ENCODE measurements at places on chromosomes 1 and 21. TPM values are rescaled to one million over a fixed set of nuclear protein-coding genes. Genes with fewer than 3 reads are reported as not detected.

DNA sequence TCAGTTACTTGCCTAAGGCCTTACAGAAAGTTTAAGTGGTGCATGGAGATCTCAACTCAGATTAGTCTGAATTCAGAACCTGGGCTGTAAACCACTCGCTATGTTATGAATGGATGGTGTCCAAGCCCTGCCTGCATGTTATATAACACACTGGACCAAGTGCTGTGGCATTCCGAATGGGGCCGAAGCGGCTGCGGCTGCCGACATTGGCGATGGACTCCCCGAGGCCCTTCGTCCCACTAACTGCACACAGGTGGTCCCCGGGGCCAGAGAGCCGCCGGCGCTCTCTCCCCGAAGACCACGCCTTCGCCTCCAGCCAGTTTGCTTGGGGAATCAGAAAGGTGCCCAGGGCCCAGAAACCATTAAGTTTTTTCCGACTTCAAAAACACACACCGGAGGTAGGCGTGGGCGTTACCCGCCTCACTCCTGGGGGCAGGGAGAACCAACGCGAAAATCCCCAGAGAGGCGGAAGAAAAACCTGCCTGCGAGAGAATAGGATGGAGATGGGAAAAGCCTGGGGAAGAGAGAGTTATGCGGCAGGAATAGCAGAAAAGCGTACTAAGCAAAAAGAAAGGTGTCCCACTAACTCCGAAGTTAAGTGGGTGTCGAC lies 579 bp upstream of the TENT5C start:
- DNase-seq: peak; percentile 59
- peaks cover 8% of the 10 kb centered on the region for H3K4me1 ChIP-seq
- no peaks in the 10 kb centered on the region for H3K27me3 ChIP-seq

GRCh38 chr1:243938208-243938607 lies 88.2 kb upstream of the AKT3 start:
- no peak for DNase-seq
- no peaks in the 10 kb centered on the region for H3K27me3 ChIP-seq
- no peaks in the 10 kb centered on the region for H3K36me3 ChIP-seq
- no peak overlapping the region for H3K27ac ChIP-seq
- no peaks in the 10 kb centered on the region for H3K4me1 ChIP-seq
- no peak overlapping the region for H3K4me3 ChIP-seq

GRCh38 chr1:87958201-87958600 lies 629.5 kb downstream of the LMO4 start:
- H3K27ac ChIP-seq: no peak overlapping the region
- DNase-seq: no peak
- no peaks in the 10 kb centered on the region for H3K27me3 ChIP-seq
- H3K4me3 ChIP-seq: no peak overlapping the region
- no peaks in the 10 kb centered on the region for H3K36me3 ChIP-seq
- H3K4me1 ChIP-seq: no peaks in the 10 kb centered on the region

GRCh38 chr1:218498056-218498938 lies 153.2 kb downstream of the TGFB2 start:
- no peaks in the 10 kb centered on the region for H3K36me3 ChIP-seq
- no peaks in the 10 kb centered on the region for H3K27me3 ChIP-seq
- H3K4me1 ChIP-seq: peaks cover 22% of the 10 kb centered on the region
- H3K4me3 ChIP-seq: peak overlapping the region; percentile 15
- H3K27ac ChIP-seq: peak overlapping the region; percentile 60
- DNase-seq: no peak

DNA sequence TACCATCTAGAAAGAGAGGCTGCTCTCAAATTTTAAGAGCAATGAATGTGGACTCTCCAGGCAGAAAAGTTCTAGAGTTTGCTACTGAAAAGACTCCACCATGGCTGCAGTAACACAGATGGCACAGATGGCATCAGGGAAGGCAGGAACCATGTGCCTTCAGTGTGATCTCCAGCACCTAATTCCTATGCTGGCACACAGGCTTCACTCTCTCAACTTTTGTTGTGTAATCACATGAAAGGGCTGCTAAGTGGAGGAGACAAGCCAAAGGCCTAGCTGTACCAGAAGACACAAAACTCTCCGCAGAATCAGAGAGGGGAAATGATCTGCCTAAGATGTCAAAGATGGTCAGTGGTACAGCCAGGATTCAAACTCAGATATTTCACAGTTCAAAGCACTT lies 31.1 kb downstream of the ERI3 start:
- no peaks in the 10 kb centered on the region for H3K27me3 ChIP-seq
- H3K36me3 ChIP-seq: no peaks in the 10 kb centered on the region
- H3K4me3 ChIP-seq: no peak overlapping the region
- DNase-seq: no peak
- no peak overlapping the region for H3K27ac ChIP-seq
- H3K4me1 ChIP-seq: no peaks in the 10 kb centered on the region

DNA sequence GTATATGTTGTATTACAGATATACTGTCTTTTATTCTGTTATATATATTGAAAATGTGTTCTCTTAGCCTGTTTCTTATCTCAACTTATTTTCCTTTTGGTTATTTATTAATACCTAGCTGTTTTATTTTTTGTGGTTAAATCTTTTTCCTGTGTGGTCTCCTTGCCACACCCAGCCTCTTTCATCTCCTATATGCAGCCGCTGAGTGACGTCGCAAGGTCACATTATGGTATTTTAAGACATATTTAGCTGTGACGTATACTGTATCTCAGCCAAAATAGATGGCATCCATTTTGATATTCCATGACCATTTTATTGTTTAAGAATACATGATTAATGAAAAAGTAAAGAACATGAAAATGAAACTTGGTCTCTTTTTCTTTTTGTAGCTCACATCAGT lies 29.1 kb downstream of the CENPF start:
- H3K27ac ChIP-seq: no peak overlapping the region
- H3K36me3 ChIP-seq: no peaks in the 10 kb centered on the region
- no peak overlapping the region for H3K4me3 ChIP-seq
- no peak for DNase-seq
- H3K27me3 ChIP-seq: no peaks in the 10 kb centered on the region

DNA sequence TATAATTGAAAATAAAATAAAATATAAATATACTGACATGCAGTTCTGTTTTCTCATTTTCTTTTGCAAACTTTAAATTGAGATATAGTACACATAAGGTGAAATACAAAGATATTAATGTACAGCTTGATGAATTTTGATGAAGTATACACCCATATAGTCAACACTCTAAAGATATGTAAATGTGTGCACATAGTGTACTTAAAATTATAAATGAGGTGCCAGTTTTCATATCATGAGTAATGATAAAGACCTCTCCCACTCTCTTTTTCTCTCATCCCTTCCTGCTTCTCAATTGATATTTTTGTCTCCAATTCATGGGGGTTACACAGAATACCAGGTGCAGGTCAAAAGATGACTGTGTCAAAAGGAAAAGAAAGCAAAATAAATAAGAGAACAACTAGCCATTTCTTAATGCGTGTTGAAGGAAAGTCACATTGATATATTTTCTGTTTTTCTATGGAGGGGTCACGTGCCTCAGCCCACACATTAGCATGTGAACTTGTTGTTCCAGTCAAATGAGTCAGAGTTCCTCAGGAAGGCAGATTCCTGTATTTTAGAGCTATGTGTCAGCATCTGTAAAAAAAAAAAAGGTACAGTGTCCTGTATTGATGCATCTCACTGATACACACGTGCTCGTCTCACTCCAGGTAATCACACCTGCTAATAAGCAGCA lies 64.3 kb upstream of the HOOK1 start:
- no peaks in the 10 kb centered on the region for H3K36me3 ChIP-seq
- no peak overlapping the region for H3K27ac ChIP-seq
- DNase-seq: peak; percentile 55
- no peak overlapping the region for H3K4me3 ChIP-seq

GNPAT gene
- 32.3 TPM for total RNA-seq

NTMT2 gene
- total RNA-seq: not detected

RPS8 gene
- total RNA-seq: 1,115 TPM

FCRLB gene
- not detected for total RNA-seq

GPX7 gene
- total RNA-seq: 9.9 TPM

SLC37A1 gene
- total RNA-seq: 33.6 TPM

CYP2J2 gene
- total RNA-seq: 1.8 TPM

Measured in upper lobe of left lung (tissue), 6 donors.